ENCODE measurements at places on chromosomes 3 and 15. TPM values are rescaled to one million over a fixed set of nuclear protein-coding genes. Genes with fewer than 3 reads are reported as not detected.

DNA sequence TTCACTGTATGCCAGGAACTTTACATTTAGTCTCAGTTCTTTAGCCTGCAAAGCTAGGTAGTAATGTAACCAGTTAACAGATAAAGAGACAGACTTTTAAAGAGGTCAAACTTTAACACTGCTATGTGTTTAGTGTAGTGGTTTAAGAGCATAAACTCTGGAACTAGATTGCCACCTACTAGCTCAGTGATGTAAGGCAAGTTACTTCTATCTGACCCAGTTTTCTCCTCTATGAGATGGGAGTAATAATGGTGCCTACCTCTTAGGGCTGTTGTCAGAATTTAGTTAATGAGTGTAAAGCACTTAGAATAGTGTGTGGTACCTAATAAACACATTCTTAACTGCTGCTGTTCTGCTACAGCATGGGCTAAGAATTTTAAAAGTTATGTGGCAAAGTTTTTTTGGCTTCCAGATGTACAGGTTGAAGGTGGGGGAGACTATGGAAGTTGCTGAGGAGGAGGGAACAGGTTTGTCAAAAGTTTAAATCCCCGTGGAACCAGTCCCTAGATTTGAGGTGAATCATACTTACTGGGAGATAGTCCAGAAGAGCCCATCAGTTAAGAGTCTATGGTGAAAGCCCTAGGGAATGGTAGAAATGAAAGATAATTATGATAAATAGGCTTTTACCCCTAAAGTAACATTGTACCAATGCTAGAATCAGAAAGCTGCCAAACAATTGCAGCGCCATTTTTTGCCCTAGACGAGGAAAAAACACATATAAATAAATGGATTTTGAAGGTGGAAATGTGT lies 13.9 kb downstream of the TSC22D2 start:
- no peak for DNase-seq

GRCh38 chr15:75198560-75199356 lies 2.9 kb upstream of the C15orf39 start:
- DNase-seq: no peak

- no peak for DNase-seq
These were observed 9.4 kb downstream of the CLSTN2 start for GRCh38 chr3:139944256-139944910.

TSC22D2 gene
- total RNA-seq: 12.1 TPM

DNA sequence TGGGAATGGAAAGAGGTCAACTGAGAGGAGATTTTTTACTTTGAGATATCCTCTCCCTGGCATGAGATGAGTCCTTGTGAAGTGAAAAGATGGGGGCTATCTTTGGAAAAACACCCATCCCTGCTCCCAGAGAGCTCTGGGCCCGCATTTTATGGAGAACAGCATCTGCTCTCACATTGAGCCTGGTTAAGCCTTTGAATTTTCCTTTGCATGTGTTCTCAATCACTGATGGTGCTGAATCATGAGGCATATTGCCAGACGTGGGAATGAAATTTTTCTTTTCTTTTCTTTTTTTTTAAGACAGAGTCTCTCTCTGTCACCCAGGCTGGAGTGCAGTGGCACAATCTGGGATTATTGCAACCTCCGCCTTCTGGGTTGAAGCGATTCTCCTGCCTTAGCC lies 24.4 kb downstream of the TMEM45A start:
- DNase-seq: no peak

GABRR3 gene
- total RNA-seq: not detected

- no peak for DNase-seq
These were observed 12.4 kb downstream of the ATR start for GRCh38 chr3:142566096-142566495.

MME gene
- 114 TPM for total RNA-seq

DNA sequence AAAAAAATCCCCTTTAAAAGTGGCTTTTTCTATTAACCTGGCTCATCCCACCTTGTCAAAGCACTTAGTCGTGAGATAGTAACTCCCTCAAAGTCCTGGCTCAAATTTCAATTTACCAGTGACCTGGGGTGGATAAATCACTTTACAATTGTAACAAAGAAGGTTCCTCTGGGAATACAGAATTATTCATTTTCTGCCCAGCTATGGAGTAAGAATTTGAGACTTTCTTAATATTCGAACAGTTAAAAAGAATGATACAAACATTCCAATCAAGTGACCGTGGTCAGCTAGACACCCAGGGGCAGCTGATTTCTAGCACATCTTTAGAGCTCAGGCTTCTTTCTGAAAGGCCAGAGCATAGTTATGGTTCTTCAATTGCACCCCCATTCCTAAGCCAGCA lies 291.0 kb upstream of the TGFBR2 start:
- no peak for DNase-seq

DNA sequence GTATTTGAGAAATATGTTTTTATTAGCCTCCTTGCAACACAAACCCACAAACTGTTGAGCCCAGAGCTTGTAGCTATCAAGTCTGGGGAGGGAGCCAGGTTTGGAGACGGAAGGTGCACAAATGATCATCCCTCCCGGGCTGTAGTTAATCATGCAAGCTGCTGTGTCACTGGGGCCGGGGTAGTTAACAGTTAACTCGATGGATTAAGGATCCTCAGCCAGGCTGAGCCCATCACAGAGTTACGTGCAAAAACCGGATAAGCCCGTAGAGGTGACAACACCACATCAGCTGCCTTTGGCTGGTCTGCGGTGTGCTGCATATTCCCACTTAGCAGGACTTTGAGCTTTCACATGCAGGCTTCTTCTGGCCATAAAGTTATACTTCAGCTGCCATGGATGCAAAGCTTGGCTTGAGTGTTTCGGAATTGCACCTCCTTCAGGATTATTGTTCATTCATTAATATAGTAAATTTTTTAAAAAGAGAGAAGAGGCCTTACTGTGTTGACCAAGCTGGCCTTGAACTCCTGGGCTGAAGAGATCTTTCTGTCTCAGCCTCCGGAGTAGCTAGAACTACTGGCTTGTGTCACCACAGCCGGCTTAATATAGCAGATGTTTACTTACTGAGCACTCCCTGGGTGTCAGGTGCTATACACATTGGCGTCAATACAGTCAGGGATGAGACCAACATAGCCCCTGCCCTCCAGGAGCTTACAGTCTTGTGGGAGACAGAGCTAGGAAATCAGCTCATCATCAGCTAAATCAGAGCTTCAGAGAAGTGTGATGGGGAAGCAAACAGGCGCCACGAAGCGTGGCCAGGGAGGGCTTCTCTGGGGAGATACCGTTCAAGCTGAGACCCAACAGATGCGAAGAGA lies 226.8 kb upstream of the BHLHE40 start:
- no peak for DNase-seq

HYAL1 gene
- total RNA-seq: 16.1 TPM

GRCh38 chr15:72585476-72586058 lies 68.9 kb upstream of the GOLGA6B start:
- no peak for DNase-seq

- DNase-seq: peak; percentile 41
These were observed 13.4 kb downstream of the RTP1 start for GRCh38 chr3:187210545-187211327.

GRCh38 chr15:68312701-68313204 lies 35.2 kb downstream of the FEM1B start:
- DNase-seq: peak; percentile 44

DNA sequence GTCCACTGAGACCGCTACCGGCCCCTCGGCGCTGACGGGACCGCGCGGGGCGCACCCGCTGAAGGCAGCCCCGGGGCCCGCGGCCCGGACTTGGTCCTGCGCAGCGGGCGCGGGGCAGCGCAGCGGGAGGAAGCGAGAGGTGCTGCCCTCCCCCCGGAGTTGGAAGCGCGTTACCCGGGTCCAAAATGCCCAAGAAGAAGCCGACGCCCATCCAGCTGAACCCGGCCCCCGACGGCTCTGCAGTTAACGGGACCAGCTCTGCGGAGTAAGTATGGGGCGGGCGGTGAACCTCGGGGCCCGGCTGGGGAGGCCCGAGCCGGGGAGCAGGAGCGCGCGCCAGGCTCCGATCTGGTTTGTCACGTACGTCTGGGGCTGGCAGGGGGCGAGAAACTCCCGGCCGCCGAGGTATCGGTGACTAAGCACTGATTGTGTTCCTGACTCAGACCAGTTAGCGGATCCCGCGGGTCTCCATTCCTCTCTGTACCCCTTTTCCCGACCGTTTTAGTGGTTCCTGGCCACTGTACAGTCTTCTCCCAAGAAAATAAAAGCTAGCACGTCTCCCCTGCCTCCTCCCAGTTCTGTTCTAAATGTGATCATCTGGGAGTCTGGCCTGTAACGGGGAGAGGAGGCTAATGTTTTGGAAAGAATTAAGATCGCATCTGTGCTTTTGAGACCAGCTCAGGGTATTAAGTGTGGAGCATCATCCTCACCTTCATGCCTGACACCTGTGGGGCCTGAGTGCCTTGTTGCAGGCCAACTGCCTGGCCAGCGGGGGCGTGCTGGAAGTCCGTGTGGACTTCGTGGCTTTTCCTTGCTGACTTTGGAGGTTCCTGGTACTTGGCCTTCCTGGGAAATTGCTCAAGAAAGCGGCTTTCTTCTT lies 691 bp downstream of the MAP2K1 start:
- peak; percentile 60 for DNase-seq

ALDH1L1 gene
- 29.0 TPM for total RNA-seq

DNA sequence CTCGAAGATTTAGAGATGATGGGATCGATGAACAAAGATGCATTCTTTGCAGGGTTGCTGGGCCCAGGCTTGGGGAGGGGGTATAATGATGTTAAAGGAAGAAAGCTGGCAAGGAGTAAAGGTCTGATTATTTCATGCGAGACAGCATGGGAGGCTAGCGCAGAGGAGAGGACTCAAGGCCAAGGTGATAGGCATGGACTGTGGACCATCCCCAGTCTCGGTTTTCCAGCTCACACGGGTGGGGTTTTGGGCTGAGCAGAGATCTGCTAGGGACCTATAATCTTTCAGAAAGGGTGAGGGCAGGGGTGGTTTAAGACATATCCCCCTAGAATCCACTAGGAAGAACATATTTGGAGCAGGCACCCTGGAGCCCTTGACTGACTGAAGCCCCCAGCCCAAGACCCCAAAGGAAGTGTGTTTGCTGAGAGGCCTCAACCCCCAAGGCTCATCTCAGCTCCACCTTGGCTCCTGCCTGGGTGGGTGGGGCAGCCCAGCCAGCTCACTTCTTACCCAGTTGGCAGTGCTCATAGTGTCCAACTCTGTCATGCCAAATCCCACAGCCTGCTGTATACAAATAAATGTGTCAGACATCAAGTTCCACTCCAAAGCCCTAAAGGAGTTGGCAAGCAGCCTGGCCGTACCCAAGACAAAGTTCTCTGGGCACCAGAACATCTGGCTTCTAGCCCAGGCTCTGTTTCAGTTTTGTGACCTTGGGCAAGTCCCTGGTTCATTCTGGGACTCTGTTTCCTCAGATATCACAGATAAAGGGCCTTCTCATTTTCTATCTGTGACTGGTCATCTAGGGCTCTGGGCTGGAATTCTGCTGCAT lies 17.9 kb downstream of the ACSBG1 start:
- peak; percentile 91 for DNase-seq

- DNase-seq: no peak
These were observed 40.7 kb upstream of the RSL24D1 start for GRCh38 chr15:55237219-55238130.

- no peak for DNase-seq
These were observed 123.2 kb downstream of the PDCD6IP start for GRCh38 chr3:33921608-33922007.

DNA sequence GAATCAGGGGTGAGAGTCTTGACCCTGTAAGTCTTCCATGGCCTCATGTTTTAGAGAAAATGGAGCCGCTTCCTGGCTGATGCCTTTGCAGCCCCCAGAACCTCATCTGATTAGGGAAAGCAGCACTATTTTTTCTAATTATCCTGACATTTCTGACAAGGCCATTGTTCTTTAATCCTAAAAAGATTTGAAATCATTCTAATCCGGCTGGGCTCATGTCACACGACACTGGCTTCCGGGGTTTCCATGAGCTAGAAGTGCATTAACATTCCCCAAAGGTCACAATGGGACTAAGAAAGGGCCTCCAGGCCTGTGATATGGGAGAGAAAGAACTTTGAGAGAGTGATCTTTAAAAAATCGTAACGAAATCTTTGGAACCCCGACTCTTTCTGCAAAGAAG lies 33.1 kb downstream of the RBP2 start:
- DNase-seq: no peak

- no peak for DNase-seq
These were observed 161.4 kb upstream of the ST8SIA2 start for GRCh38 chr15:92232317-92232716.

ITIH1 gene
- 0.32 TPM for total RNA-seq

COL6A6 gene
- 1.6 TPM for total RNA-seq

DNA sequence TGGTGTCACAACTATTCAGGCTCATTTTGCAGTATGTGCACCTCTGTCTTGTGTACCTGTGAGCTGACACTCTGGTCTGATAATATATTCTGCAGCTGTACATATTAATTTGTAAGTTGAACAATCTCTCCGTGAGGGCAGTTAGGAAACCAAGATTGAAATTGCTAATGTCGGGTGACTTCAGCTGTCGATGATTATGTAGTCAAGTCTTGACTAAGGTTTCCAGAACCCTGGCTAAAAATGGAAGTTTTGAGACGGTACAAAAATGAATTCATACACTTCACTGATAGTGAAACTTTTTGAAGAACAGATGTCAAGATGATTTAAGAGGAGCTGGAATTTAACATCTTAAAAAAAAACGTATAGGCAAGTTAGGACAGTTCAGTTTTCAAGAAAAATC lies 196.8 kb upstream of the ICE2 start:
- no peak for DNase-seq

SATB1 gene
- 55.5 TPM for total RNA-seq

DNA sequence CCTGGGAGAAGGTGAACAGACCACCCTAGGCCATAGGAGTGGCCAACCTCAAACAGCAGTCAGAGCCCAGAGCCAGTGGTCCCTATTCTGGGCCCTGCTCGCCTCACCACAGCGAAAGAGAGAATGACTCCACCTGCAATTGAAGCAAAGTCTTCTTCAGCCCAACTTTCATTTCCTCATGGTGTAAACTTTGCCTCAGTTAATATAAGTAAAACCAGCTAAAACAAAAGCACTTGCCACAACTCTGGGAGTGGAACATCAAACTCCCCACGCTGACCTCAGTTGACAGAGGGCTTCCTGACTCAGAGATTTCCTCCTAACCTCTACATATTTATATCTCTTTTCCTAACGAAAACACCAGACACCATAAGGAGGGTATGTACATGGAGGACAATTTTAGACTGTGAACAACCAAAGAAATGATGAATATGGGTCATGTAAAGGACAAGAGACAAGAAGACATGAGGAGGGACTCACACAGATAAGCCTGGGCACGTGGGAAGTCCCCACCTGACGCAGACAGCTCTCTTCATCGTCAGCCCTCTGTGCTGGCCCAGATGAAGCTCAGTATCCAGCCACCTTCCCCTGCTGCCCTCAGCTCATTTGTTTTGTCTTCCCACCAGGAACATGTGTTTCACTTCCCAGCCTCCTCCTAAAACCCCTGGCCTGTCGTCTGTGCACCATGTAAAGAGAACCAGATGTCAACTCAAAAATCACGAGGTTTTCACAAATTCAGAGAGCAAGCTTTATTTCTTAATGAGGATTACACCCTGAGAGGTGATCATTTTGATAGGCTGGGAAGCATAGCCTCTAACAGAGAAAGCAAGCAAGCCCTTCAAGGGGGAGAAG lies 140.9 kb downstream of the KCNMB2 start:
- no peak for DNase-seq
